ENCODE measurements at places on chromosomes 13 and 19.

DNA sequence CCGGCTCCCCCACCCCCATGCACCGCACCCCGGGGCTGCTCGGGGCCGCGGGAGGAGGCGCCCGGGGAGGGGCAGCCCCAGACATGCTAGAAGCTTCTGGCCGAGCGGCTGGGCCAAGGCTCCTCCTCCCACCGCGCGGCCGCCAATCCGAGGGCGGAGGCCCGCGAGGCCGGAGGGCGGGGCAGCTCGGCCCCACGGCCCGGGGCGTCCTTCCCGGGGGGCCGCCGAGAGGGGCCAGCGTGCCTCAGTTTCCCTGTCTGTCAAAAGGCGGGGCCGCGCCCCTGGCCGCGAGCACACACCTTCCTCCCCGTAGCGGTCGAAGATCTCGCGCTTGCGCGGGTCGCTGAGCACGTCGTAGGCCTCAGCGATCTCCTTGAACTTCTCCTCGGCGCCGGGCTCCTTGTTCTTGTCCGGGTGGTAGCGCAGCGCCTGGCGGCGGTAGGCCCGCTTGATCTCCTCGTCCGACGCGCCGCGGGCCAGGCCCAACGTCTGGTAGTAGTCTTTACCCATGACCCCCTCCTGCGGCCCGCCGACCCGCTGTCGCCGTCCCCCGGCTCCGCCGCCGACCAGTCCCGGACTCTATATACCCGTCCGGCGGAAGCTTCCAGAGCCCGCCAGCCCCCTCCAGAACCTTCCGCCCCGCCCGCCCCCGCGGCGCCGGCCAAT, at the start of gene DNAJB1:
DNAJB1 (minus strand) TSS at position 558 of the 666 bp plus-strand sequence; CDS start at position 510, 48 bp downstream.
- no peak for DNase-seq

GRCh38 chr13:65653613-65654012, 1576.5 kb downstream of the PCDH9 start:
- DNase-seq: no peak

GRCh38 chr19:16191216-16191908, 6.2 kb downstream of the FAM32A start:
- no peak for DNase-seq

GRCh38 chr13:110410936-110411687, 104.0 kb downstream of the COL4A2 start:
- no peak for DNase-seq

GRCh38 chr19:38185562-38185961, 38.5 kb downstream of the DPF1 start:
- DNase-seq: no peak

DNA sequence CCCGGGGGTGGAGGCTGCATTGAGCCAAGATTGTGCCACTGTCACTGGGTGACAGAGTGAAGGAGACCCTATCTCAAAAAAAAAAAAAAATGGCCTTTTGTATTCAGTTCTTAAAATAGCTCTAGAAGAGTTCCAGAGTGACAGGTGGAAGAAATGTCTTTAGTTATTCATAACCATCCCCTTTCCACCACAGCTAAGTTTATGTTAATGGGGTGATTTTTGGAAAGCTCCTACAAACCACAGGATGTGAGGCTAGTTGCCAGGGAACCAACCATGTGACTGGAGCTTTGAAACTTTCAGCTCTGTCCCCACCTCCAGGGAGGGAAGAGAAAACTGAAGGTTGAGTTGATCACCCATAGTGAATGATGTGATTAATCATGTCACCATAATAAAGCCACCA, 6.9 kb downstream of the ZNF490 start:
- no peak for DNase-seq

GRCh38 chr13:33284031-33284430, 1.5 kb downstream of the STARD13 start:
- DNase-seq: no peak

DNA sequence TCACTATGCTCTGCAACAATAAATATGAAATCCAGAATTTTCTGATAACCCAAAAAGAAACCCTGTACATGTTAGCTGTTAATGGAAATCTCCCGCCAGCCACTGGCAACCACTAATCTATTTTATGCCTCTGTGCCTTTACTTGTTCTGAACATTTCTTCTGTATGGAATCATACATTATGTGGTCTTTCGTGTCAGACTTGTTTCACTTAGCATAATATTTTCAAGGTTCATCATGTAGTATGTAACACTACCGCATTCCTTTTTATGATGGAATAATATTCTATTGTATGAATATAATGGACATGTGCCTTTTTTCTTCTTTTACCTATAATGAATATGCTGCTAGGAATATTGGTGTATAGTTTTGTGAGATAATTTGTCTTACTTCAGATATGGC, 1123.3 kb downstream of the EFNB2 start:
- DNase-seq: no peak

GRCh38 chr19:39136225-39136940, 10.8 kb downstream of the PAK4 start:
- no peak for DNase-seq

- DNase-seq: no peak
Measured at GRCh38 chr19:18274781-18275356, 617 bp upstream of the IQCN start.

GRCh38 chr13:97468331-97468730, 34.4 kb downstream of the RAP2A start:
- DNase-seq: no peak

- peak; percentile 51 for DNase-seq
Measured at GRCh38 chr13:27374650-27375049, 49.8 kb upstream of the GTF3A start.

GRCh38 chr13:94153586-94153985, 325.9 kb downstream of the DCT start:
- no peak for DNase-seq

GRCh38 chr13:100089465-100090032, 656 bp downstream of the PCCA start:
- no peak for DNase-seq

GRCh38 chr13:38582133-38582532, 104.7 kb upstream of the FREM2 start:
- DNase-seq: peak; percentile 33

- DNase-seq: no peak
Measured at GRCh38 chr13:31476753-31477152, 262.6 kb upstream of the RXFP2 start.

DNA sequence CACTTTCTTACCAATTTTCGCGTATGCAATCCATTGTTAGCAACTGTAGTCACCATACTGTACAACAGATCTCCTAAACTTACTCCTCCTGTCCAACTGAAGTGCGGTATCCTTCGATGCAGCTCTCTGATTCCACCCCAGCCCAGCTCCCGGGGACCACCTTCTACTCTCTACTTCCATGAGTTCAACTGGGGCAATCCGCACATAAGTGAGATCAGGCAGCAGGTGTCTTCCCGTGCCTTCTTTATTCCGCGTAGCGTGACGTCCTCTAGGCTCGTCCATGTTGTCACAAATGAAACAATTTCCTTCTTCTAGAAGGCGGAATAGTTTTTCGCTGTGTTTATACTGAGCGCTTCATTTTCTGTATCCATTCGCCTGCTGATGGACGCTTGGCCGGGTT, 8.4 kb downstream of the LILRB1 start:
- no peak for DNase-seq

DNA sequence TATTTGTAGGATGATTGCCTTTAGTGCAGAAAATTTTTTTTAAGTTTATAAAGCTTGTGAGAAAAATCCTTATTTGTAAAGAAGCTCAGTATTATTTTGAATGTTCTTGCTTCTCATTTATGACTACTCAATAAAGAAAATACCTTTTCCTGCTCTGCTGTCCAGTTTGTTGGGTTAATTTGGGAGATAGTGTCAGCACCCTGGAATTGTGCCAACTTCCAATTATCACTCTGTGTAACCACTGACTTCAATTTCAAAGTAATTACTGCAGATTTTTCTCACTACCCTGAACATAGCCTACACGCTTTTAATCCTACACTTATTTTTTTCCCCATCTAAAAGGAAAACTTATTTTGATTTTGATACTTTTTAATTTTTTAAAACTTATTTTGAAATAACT, 93.1 kb downstream of the GGACT start:
- no peak for DNase-seq

DNA sequence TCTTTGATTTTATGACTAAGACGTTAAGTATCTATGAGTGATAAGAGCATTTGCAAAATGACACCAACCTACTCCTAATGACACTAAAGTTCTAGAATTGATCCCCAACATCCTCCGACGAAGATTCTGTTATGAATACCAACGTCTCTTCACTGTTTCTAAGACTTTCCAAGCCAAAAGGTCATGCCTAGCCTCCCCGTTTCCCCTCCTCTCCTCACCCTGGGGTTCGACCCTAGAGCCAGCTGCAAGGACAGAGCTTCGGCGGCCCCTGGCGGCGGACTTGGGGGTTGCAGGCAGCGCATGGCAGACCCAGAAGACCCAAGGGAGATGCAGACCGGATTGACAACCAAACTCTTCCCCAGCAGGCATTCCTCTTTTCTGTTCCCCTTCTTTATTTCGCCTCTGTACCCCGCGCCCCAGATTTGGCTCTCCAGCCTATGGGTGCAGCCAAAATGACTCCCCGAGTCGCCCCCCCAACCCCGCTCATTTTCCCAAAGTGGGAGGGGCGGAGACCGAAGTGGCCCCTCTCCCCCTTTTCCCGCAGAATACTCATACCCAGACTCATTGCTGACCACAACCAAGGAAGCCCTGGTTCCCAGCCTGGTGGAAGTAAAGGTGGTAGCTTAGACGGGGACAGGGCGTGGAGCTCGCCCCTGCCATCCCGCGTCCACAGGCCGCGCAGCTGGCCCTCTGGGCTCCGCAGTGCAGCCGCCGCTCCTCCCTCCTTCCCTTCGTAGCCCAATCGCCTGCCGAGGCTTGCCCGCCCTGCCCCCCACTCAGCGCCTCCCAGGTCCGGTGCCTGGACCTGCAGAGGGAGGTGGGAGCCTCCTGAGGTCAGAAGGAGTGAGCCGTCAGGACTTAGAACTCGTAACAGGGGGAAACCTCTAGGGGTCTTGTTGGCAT, 4.1 kb upstream of the EML2 start:
- DNase-seq: peak; percentile 82

- no peak for DNase-seq
Measured at GRCh38 chr13:29129616-29130015, 309.5 kb downstream of the MTUS2 start.

GRCh38 chr13:39284801-39285388, 246.6 kb downstream of the NHLRC3 start:
- no peak for DNase-seq

- no peak for DNase-seq
Measured at GRCh38 chr19:8515317-8515716, 1.4 kb upstream of the ZNF414 start.

GRCh38 chr13:33520468-33520839, 234.9 kb upstream of the STARD13 start:
- no peak for DNase-seq

GRCh38 chr19:29819986-29820385, 8.2 kb downstream of the CCNE1 start:
- DNase-seq: no peak

GRCh38 chr13:42190529-42190928, 81.4 kb upstream of the AKAP11 start:
- no peak for DNase-seq

- DNase-seq: peak; percentile 39
Measured at GRCh38 chr13:46321494-46322225, 65.4 kb downstream of the RUBCNL start.
